Left lung (tissue), 14 donors: ENCODE measurements at places on chromosomes 7 and 10. TPM values are rescaled to one million over a fixed set of nuclear protein-coding genes. Genes with fewer than 3 reads are reported as not detected.

Gene TEX36
- 0.26 TPM for total RNA-seq

Gene CUZD1
- total RNA-seq: 0.76 TPM

Gene PSTK
- 3.8 TPM for total RNA-seq

Gene RASSF4
- 54.7 TPM for total RNA-seq

Gene SPDYE8
- total RNA-seq: not detected

Gene NT5C2
- 100 TPM for total RNA-seq

Gene ALKBH4
- 9.5 TPM for total RNA-seq

Gene GJD4
- total RNA-seq: not detected

Gene SFTPA1
- 3,930 TPM for total RNA-seq

Gene TET1
- total RNA-seq: 3.1 TPM

Gene PITX3
- total RNA-seq: not detected

Gene ACTL6B
- not detected for total RNA-seq

Gene SRRM3
- total RNA-seq: 0.94 TPM

Gene NRG3
- 1.0 TPM for total RNA-seq

Gene ADRB1
- 11.7 TPM for total RNA-seq

Gene HIBADH
- 20.8 TPM for total RNA-seq

Gene GPR37
- 2.5 TPM for total RNA-seq

Gene ZNF804B
- total RNA-seq: not detected

Gene BAMBI
- total RNA-seq: 7.5 TPM

DNA sequence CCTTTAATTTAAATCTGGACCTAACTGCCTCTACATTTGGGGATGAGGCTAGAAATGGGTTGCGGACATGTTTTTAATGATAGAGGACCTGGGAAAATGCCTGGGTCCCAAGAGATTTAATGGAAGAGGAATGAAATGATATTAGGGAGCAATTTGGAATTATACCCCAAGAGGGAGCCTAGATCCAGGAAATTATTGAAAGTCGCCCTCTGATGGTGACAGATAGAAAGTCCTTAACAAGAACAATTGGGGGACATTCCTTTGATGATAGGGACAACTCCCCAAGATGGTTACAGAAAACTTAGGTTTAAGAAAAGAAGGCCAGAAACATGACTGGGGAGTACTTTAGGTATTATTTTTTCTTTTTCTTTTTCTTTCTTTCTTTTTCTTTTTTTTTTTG lies 9.5 kb upstream of the TSGA13 start:
- DNase-seq: no peak

DNA sequence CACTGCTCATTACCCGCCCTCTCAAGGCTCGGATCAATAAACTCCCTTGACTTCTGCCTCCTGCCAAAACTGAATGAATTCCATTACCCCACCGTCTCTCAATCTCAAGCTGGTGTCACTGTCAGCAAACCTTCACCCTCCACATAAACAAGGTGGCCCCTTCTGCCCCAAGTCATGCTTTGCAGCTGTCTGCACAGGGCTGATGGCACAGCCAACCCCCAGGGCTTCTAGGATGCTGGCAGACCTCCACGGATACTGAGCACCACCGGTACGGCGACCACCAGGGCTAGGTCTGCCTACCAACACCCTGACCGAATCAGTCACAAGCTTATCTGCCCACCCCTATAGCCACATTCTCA lies 46.1 kb downstream of the PARD3 start:
- no peak for DNase-seq

DNA sequence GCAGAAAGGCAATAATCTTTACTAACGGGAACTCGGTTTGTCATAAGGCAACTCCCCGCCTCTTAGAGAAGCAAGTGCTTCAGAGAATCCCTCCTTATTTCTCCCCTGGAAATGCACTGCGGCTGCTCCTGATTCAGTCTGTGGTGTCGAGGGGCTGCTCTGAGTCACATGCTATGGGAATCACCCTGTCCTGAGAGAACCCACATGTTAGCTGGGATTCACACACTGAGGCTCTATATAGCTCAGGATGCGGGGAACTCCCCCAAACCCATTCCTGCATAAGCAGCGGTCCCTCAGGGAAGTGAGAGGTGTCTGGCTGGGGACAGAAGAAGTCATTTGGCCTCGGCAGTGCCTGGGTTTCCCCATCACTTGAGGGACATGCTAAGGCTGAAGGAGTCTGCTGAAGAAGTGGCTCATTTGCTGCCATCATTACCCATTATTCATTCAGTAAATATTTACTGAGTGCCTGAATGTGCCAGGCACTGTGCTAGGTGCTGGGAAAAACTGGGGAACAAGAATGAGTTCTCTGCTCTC lies 87.5 kb downstream of the ATXN7L1 start:
- no peak for DNase-seq

- DNase-seq: no peak
These were observed 297.2 kb downstream of the PCDH15 start for GRCh38 chr10:54503863-54504262.

GRCh38 chr10:33739031-33739430 lies 404.6 kb upstream of the NRP1 start:
- DNase-seq: no peak

- DNase-seq: no peak
These were observed 274.7 kb upstream of the HGF start for GRCh38 chr7:82044497-82045080.

GRCh38 chr7:12436896-12437535 lies 33.4 kb upstream of the VWDE start:
- DNase-seq: peak; percentile 49

DNA sequence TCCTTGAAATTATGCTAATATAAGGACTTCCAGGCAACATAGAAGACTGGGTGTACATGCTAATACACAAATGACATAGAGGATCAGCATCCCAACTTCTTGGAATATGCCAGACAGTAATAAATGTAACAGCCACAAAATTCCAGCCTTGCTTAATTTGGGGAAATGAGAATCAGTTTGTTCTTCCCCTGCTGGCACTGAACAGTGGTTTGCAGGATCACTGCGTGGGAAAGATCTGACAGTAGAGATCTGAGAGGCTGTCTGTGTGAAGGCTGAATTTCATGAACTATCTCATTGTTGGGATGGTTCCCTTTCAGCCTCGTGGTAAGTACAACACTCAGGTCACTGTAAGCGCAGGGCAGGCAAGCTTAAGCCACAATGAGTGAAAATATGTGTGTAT lies 1078.0 kb downstream of the LRMDA start:
- DNase-seq: no peak

DNA sequence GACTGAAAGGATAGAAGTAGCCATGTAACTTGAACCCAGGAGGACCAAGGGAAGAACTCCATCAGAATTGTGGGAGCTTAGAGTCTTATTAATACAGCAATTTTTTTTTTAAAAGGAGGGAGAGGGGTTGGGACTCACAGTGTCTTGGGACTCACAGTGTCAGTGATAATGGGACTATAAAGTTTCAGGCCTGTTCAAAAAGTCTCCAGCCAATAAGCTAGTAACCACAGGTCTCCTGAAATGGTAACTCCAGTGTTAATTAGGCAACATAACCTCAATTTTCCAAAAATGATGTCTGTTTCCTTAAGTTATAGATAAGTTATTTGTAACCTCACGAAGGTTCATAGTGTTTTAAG lies 2.4 kb upstream of the HNRNPH3 start:
- no peak for DNase-seq

DNA sequence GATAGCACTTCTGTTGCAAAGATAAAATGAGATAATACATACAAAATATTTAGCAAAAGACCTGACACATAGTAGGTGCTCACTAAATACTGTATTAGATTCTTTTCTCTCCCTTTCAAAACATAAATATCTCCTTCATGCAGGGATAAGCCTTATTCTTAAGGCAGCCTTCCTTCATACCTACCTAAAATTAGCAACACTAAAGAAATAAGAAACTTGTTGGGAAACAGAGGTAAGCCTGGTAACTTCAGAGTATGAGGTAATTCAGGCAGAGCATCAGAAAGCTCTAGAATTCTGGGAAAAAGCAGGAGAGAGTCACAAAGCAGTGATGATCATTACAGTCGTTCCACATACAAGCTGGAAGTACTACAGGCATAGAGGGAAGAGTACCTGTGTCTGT lies 15.2 kb downstream of the HIBADH start:
- no peak for DNase-seq

DNA sequence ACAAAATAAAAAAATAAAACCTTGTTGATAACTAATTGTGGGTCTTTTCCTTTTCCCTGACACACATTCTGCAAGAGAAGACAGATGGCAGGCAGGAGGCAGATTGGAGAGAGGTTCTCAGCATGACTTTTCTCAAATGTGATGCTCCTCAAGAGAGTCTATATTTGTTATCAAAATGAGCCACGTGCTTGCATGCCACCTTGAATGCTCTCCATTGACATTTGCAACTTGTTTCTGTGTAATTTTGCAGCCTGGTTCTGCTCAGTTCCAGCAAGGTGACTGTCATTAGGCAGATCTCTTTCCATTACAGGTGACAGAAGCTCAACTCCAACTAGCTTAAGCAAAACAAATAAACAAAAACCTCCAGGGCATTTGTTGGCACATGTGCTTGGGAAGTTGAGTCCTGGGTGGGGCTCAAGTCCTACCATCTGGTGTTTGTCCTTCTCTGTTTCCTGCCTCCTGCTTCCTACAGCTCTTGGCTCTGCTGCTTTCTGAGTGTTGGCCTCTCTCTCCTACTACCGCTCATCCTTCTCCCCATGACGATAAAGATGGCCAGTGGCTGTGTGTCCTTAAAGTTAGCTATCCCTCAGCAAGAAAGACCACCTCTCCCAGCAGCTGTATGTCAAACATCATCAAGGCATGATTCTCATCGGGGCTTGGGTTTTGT lies 56.7 kb downstream of the GRK5 start:
- DNase-seq: no peak

DNA sequence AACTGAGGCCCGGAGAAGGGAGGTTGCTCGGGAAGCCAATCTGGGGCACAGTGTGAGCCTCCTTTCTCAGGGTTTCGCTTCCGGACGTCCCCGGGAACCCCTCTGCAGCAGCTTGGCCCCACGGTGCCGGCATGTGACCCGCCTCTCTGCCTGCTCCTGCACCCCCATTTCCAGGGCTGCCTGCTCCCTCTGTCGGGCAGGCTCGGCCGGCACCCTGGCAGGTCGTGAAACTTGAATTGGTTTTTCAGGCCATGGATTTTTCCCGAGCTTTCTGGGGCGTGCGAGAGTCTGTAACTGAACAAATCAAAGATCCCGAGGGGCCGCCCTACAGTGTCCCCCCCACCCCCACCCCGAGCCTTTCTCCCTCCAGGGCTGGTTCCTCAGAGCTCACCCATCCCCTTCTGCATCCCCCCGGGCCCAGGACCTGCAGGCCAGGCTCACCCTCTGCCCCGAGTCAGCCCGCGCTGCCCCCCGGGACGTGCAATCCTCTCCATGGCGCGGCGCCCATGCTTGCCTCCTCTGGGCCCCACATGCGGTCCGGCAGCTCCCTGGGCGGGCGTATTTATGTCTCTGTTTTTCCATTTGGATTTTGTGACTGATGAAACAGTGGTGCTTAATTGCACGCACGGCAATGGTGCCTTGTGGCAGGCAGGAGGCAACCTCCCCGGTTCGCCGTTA lies 58.1 kb downstream of the UNCX start:
- DNase-seq: peak; percentile 76

- DNase-seq: no peak
These were observed 381.4 kb upstream of the PODXL start for GRCh38 chr7:131937868-131938267.

DNA sequence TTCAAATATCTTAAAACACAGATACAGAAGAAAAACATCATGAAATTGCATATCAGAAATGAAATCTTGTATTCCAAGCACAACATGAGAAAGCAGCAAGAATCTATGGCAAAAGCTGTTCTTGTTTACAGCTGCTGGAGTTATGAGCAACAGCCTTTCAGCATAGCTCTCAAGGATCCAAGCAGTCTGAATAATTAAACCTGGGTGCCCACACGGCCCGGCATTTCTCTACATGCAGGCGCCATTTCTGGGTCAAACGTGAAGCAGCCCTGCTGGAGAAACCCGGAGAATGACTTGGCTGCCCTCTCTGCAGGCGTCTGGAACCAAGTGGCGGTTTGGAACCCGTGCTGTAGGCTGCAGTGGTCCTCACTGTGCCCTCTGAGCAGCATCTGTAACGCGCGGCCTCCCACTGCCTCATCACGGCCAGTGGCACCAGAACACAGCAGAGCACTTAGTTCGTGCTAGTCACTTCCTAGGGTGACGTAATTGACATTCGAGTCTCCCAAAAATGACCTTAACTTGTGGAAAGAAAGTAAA lies 213.0 kb downstream of the TCERG1L start:
- DNase-seq: no peak

- no peak for DNase-seq
These were observed 88.5 kb downstream of the ST7 start for GRCh38 chr7:117041822-117042221.

GRCh38 chr10:21919117-21919516 lies 84.4 kb downstream of the DNAJC1 start:
- no peak for DNase-seq

GRCh38 chr10:46297406-46298204 lies 10.8 kb downstream of the ANTXRL start:
- no peak for DNase-seq

DNA sequence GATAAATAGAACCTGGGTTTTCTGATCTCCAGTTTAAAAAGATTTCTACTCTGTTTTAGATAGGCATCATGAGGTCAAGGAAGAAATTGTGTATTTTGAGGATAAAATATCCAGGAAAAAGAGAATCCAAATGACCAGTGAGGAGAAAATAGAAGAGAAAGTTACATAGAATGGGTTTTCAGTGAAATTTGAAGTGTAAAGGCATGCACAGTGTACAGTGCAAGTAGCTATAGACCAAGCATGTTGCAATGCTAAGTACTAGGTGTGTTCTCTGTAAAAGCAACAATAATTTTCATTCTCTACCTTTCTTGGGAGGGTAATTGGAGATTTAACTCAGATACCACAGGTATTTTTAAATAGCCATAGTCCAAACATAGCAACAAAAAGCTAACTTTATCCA lies 22.6 kb downstream of the CDK1 start:
- no peak for DNase-seq

GRCh38 chr7:139109983-139110411 lies 477 bp upstream of the ZC3HAV1 start:
- no peak for DNase-seq

- no peak for DNase-seq
These were observed 174.4 kb downstream of the CTNNA3 start for GRCh38 chr10:67521546-67521945.
